ENCODE measurements at places on chromosomes 2 and 18. TPM values are rescaled to one million over a fixed set of nuclear protein-coding genes. Genes with fewer than 3 reads are reported as not detected.

GRCh38 chr2:112572005-112572404, 12.4 kb upstream of the CHCHD5 start:
- H3K4me1 ChIP-seq = no peaks in the 10 kb centered on the region
- H3K4me3 ChIP-seq = no peak overlapping the region
- no peaks in the 10 kb centered on the region for H3K27me3 ChIP-seq

TCF23 gene
- not detected for total RNA-seq

SLC9A2 gene
- total RNA-seq = not detected

CHRNG gene
- not detected for total RNA-seq

FNDC4 gene
- total RNA-seq = 3.2 TPM

DNA sequence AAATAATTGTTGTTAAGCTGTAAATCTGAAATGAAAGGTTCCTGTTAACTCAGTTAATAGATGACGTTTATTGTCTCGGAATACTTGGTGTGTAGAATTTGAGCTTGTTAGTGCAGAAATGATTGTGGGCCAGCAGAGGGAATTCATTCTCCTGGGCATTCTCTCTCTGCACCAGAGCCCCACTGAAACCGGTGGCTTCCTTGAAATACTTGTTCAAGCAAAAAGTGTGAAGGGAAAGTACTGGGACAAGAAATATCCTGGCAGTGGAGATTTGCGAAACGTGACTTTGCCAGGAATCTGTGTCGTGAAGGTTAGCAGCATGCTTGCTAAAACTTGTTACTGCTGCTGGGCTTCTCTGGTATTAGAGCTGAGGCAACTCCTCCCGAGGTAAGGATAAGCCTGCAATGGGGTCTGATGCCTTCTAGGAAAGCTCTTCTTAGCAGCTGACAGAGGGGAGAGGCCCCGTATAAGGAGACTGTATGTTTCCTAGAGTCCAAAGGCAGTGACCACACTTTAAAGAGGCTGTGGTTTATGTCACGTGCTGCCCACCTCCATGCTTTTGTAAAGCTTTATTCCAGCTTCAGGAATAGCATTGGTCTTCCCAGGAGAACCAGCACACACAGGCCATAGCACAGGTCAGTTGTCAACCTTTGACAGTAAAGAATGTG, 2.0 kb downstream of the ITGA6 start:
- peak; percentile 33 for DNase-seq
- peak overlapping the region; percentile 14 for H3K27ac ChIP-seq
- no peaks in the 10 kb centered on the region for H3K27me3 ChIP-seq
- H3K4me1 ChIP-seq = peaks cover 50% of the 10 kb centered on the region
- peaks cover 5% of the 10 kb centered on the region for H3K36me3 ChIP-seq

DOK6 gene
- total RNA-seq = not detected

DNA sequence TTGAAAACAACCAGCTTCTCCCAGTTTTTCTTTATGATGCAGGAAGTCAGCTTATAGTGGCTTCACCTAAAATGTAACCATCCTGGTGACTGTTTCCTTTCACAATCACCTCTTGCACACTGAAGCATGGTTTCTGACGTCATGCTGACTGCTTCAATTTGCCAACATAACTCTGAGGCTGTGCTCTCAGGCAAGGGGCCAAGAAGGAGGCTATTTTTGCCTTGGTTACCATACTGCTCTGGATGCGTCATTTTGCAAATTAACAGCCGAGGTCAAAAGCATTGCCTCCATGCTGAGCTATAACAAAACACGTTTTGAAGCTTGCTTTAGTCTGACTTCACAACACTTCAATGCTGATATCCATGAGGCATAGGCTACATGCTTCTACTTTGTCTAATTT, 397.8 kb downstream of the METTL4 start:
- peaks cover 6% of the 10 kb centered on the region for H3K27me3 ChIP-seq
- peaks cover 8% of the 10 kb centered on the region for H3K36me3 ChIP-seq
- H3K4me3 ChIP-seq = no peak overlapping the region
- peak overlapping the region; percentile 68 for H3K27ac ChIP-seq
- peak; percentile 94 for DNase-seq

ANAPC1 gene
- 29.1 TPM for total RNA-seq

CD302 gene
- 1.6 TPM for total RNA-seq

ASIC4 gene
- total RNA-seq = not detected

DNA sequence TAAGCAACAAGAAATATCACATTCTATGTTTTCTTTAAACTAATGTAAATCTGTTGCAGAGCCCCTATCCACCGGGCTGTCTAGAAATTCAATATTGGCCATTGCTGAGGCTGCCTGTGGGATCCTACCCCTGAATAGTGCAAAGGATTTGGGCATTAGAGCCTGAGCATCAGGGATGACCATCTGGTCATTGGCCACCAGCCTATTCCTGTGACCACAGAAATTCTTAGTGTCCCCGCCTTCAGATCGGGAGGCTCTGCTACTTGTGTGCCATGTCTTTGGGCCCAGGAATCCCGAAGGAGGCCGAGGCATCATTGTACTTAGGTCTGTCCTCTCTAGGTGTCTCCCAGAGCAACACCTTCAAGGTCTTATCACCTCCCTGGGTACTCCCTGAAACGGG, 73.8 kb downstream of the HRH4 start:
- H3K27ac ChIP-seq = no peak overlapping the region
- H3K36me3 ChIP-seq = no peaks in the 10 kb centered on the region
- H3K27me3 ChIP-seq = peaks cover 6% of the 10 kb centered on the region
- DNase-seq = no peak
- H3K4me3 ChIP-seq = no peak overlapping the region
- peaks cover 12% of the 10 kb centered on the region for H3K4me1 ChIP-seq

DNA sequence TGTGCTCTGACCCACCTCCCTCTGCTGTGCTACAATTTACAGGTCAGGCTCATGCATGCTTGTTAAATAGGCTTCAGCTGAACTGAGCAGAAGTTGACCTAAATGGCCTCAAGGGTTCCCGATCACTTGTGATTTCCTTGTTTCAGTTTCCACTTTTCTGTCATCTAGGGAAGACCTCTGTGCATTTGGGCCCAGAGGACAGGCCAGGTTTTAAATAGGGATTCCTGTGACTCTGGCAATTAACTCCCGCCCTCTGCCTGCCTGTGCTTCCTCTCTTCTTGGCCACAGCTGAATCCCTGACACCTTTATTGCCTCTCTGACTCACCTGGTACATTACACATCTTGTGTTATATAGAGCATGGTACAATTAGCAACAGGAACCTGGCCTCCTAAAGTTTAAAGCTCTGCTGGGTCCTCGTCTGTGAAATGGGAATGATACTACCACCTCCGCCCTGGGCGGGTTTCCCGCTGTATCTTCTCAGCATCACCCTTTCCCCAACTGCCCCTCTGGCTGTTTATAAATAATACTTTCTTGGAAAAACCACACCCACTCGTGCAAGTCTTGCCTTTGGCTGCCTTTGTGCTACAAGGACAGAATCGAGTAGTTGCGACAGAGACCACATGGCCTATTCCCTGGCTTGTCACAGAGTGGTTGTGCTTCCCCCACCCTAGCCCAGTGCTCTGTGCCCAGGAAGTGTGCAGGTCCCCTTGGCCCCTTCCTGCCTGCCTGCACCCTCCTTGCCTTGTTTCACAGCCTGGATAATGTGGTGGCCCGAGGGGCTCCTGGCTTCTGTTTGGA, 7.9 kb downstream of the CABLES1 start:
- no peak overlapping the region for H3K4me3 ChIP-seq
- H3K27ac ChIP-seq = no peak overlapping the region
- H3K4me1 ChIP-seq = peaks cover 35% of the 10 kb centered on the region
- H3K27me3 ChIP-seq = peaks cover 2% of the 10 kb centered on the region
- H3K36me3 ChIP-seq = no peaks in the 10 kb centered on the region

DNA sequence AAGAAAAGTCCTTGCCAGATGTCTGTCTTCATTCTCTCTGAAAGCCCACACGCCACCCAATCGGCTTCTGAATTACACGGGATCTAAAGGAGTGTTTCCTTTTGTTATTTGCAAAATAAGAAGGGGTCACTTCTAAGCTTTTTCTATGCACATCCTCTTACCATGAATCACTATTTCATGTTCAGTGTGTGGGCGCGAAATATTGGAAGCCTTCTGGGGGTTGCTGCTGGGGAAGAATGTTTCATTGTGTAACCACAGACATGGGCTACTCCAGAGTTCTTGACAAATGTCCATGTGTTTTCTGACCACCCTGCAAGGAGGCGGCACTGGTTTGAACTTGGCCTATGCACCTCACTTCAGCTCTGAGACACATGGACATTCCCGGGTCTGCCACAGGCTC, 133.6 kb upstream of the APCDD1 start:
- peaks cover 14% of the 10 kb centered on the region for H3K4me1 ChIP-seq
- no peak overlapping the region for H3K4me3 ChIP-seq
- no peak overlapping the region for H3K27ac ChIP-seq

DNA sequence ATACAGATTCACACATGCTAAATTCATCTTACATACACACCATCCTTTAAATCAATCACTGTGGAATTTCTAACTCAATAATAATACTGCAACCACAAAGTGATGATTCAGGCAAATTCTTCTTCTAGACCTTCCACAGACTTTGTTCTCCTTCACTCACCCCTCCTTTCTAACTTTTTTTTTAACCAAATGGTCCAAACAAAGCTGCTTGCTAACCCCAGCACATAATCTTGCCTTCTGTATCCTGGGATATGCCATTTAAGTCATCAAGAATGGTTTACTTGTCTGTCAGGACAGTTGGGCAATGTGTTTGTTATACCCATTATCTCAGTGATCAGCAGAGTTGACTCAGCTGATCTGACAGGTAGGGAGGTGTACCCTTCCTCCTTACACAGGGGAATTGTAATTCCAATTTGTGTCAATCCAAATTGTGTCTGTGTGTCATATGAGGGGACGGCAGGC, 10.0 kb downstream of the SLC40A1 start:
- no peaks in the 10 kb centered on the region for H3K36me3 ChIP-seq
- peaks cover 13% of the 10 kb centered on the region for H3K27me3 ChIP-seq
- H3K4me1 ChIP-seq = peaks cover 8% of the 10 kb centered on the region

C1GALT1C1L gene
- total RNA-seq = not detected

- no peak overlapping the region for H3K27ac ChIP-seq
- H3K4me3 ChIP-seq = no peak overlapping the region
- no peaks in the 10 kb centered on the region for H3K36me3 ChIP-seq
- H3K27me3 ChIP-seq = peaks cover 2% of the 10 kb centered on the region
- H3K4me1 ChIP-seq = peaks cover 18% of the 10 kb centered on the region
- DNase-seq = no peak
These were observed 400.7 kb upstream of the TNP1 start for GRCh38 chr2:217260441-217261115.

- no peaks in the 10 kb centered on the region for H3K36me3 ChIP-seq
- no peak overlapping the region for H3K27ac ChIP-seq
- no peak overlapping the region for H3K4me3 ChIP-seq
- DNase-seq = no peak
- H3K27me3 ChIP-seq = no peaks in the 10 kb centered on the region
These were observed 880.6 kb upstream of the ID2 start for GRCh38 chr2:7801212-7801611.

DNA sequence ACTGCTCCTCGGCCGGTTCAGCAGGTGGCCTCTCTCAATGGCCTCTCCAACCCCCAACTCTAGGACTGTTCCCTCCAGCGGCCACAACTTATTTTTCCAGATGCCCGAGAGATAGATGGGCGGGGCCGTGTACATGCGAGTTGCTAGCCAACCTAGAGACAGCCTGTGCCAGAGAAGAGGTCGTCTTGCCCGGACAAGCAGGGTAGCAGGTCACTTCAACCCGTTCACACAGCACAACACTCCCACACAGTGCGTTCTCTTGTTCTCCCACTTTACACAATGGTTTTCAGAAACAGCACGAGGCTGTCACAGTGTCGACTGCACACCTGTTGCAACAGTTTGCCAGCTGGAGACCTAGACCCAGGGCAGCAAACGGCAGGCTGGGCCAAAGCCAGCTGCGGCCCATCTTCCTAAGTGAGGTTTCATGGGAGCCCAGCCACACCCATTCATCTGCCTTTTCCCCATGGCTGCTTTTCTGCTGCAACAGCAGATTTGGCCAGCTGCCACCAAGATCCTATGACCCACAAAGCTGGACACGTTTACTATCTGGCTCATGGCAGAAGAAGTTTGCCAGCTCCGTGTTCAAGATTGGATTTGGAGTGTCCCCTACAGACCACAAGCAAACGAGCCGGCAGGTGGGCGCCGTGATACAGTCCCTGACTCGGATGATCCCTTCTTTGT, 7.3 kb upstream of the PRLH start:
- H3K4me1 ChIP-seq = peaks cover 22% of the 10 kb centered on the region
- 0 out of 2 replicates have a peak overlapping the region, but pooled peaks have one; percentile 7 for H3K27ac ChIP-seq
- peaks cover 28% of the 10 kb centered on the region for H3K36me3 ChIP-seq
- H3K27me3 ChIP-seq = peaks cover 6% of the 10 kb centered on the region
- no peak overlapping the region for H3K4me3 ChIP-seq
- peak; percentile 65 for DNase-seq

RAB6C gene
- total RNA-seq = not detected

- no peak for DNase-seq
- no peak overlapping the region for H3K27ac ChIP-seq
- no peaks in the 10 kb centered on the region for H3K27me3 ChIP-seq
- H3K4me1 ChIP-seq = no peaks in the 10 kb centered on the region
- no peak overlapping the region for H3K4me3 ChIP-seq
These were observed 577.1 kb upstream of the KLHL29 start for GRCh38 chr2:22807872-22808271.

ITGA4 gene
- total RNA-seq = 19.9 TPM

ACMSD gene
- not detected for total RNA-seq

GRCh38 chr18:48197819-48198218, 211.4 kb downstream of the ZBTB7C start:
- H3K4me1 ChIP-seq = no peaks in the 10 kb centered on the region
- DNase-seq = no peak
- H3K27me3 ChIP-seq = peaks cover 44% of the 10 kb centered on the region
- no peak overlapping the region for H3K27ac ChIP-seq
- no peak overlapping the region for H3K4me3 ChIP-seq

SEC11C gene
- 55.7 TPM for total RNA-seq

DNA sequence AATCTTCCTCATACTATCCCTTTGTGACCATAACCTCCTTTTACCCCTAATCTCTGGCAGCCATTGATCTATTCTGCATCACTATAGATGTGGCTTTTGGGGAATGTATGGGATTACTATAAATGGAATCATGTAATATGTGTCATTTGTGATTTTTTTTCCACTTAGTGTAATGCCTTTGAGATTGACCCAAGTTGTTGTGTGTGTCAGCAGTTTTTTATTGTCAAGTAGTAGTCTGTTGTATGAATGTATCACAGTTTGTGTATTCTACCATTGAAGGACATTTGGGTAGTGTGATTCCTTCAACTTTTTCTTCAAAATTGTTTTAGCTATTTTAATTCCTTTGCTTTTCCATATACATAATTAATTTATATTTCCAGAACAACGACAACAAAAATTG, 18.6 kb downstream of the VRK2 start:
- peaks cover 50% of the 10 kb centered on the region for H3K4me1 ChIP-seq
- no peaks in the 10 kb centered on the region for H3K27me3 ChIP-seq
- no peak for DNase-seq
- H3K36me3 ChIP-seq = peaks cover 37% of the 10 kb centered on the region

DNA sequence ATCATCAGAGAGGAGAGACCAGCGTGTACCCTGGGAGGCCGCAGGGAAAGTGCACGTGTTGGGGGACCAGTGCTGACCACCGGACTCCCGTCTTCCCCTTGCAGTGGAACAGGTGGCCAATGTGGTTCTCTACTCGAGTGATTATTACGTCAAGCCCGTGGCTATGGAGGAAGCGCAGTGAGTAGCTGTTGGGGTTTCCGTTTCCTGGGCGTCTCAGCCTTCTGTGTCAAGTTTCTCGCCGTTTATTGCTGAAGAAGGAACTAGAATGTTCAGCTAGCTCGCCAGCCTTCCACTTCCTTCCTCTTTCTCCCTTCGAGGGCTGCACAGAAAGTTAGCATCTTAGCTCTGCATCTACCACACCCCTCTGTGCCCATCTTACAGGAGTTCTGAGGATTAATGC, 22.8 kb upstream of the DGKD start:
- H3K36me3 ChIP-seq = no peaks in the 10 kb centered on the region
- no peak overlapping the region for H3K4me3 ChIP-seq
- no peak for DNase-seq

CROCC2 gene
- not detected for total RNA-seq

- no peak overlapping the region for H3K4me3 ChIP-seq
- no peak for DNase-seq
- peaks cover 21% of the 10 kb centered on the region for H3K4me1 ChIP-seq
- H3K36me3 ChIP-seq = no peaks in the 10 kb centered on the region
These were observed 363.6 kb downstream of the ZNF521 start for GRCh38 chr18:24988253-24988840.
